Large intestine (tissue), 12 donors: ENCODE measurements at places on chromosomes 6 and 20. TPM values are rescaled to one million over a fixed set of nuclear protein-coding genes. Genes with fewer than 3 reads are reported as not detected.

GRCh38 chr6:169266746-169267591, 13.3 kb upstream of the THBS2 start:
- DNase-seq, result no peak

GRCh38 chr20:58927490-58928061, 53.5 kb upstream of the NELFCD start:
- no peak for DNase-seq

DNA sequence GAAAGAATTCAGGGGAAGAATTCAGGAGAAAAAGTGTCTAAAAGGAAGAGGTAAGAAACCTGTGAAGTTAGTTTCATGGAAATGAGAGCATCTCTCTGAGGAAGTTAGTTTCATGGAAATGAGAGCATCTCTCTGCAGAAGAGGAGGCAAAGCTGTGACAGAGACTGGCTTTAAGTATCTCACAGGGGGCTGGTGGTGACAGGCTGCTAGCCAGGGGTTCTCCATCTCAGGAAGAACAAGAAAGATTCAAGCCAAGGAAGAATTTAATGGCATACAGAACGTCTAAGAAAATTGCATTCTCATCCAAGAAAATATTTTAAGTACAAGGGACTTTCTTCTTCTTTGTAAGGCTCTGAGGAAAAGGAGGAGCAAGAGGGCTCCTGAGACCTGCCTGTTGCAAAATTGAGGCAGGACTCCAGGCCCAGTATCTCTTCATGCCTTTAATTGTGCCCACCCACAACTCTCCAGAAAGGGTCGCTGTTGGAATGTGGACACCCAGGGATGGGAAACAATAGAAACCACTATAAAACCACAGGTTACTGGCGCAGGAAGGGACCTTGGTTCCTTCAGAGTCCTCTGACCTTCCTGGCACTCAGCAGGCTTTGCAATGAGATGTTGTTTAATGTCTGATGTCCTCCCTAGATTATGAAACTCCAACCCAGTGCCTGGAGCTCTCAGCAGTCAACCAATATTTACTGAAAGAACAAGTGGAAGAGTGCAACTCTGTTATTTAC, 136.8 kb downstream of the FNDC1 start:
- peak; percentile 4 for DNase-seq

GRCh38 chr6:19128701-19129100, 708.5 kb upstream of the ID4 start:
- DNase-seq, result no peak

- DNase-seq, result peak; percentile 41
Observed at GRCh38 chr6:166490671-166491500, 95.6 kb downstream of the RAMACL start.

The TNXB gene
- 17.5 TPM for polyA plus RNA-seq

The MYT1 gene
- polyA plus RNA-seq, result 2.6 TPM

The UFL1 gene
- 43.9 TPM for polyA plus RNA-seq

GRCh38 chr6:7976485-7977056, 66.0 kb upstream of the TXNDC5 start:
- no peak for DNase-seq

GRCh38 chr6:36757206-36757605, 59.6 kb downstream of the RAB44 start:
- DNase-seq, result no peak

The CYP21A2 gene
- 1.5 TPM for polyA plus RNA-seq

The ZNF343 gene
- polyA plus RNA-seq, result 10.2 TPM

The HEY2 gene
- polyA plus RNA-seq, result 1.8 TPM

DNA sequence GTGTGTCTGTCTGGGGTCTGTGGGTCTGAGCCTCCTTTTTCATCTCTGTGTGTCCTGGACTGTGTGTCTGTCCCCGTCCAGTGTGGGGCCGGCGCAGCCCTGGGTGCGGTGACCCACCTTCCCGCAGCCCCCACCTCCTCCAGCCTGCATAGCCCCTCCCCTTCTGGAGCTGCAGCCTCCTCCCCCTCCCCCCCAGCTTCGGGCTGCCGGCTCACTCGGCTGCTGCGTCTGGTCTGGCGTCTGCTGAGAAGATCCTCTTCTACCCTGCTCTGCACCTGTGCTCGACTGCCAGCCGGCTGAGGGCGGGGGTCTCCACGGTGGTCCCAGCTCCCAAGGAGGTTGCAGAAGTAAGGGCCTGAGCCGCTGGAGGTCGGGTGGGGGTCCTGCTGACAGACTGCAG, 7.6 kb upstream of the LKAAEAR1 start:
- no peak for DNase-seq

DNA sequence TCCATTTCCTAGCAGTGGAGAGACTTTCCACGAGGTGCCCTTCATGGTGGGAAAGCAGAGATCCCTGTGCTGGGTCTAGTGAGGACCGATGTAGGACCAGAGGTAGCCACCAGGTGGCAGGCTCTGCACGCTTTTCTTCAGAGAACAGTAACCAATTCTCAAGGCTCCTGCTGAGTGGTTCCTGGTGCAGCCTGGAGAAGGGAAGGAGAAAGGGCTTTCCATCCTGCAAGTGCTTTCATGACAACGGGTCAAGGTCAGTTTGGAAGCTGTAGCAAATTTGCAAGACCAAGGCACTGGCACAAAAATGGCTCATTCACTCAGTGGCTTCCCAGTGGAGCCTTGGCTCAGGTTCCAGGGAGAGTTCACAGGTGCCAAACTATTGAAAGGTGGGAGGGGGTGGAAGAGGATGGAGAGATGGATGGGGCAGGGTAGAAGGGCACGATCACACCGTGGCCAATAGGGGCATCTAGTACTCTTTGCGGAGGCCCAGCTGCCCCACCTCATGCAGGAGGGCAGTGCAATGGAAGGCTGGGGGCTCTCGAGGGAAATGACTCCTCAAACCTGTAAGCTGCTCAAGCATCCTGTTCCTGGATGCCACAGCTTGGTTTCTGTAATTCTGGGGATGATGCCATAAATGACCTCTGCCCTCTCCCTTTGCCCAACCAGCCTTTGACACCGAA, 25.5 kb upstream of the KCNK16 start:
- DNase-seq, result peak; percentile 45

- DNase-seq, result no peak
Observed at GRCh38 chr6:26420688-26421171, 18.7 kb downstream of the BTN3A1 start.
